ENCODE measurements at places on chromosomes 4 and X.

GRCh38 chrX:135522132-135522530, 1.7 kb downstream of the INTS6L start:
- DNase-seq: no peak

DNA sequence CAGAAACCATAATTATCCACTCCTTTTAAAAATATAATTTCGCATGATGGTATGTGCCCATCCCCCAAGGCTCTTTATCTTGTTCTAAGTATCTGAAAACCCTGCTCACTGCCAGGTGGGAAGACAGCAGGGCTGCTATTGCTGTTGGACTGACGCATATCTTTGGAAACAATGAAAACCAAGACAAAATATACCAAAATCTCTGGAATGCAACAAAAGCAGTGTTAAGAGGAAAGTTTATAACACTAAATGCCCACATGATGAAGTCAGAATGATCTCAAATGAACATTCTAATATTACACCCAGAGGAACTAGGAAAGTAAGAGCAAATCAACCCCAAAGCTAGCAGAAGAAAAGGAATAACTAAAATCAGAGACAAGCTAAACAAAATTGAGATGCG, 162.0 kb downstream of the FAM47B start:
- no peak for DNase-seq

- peak; percentile 36 for DNase-seq
These were observed 59.5 kb downstream of the SLC10A7 start for GRCh38 chr4:146462251-146462650.

DNA sequence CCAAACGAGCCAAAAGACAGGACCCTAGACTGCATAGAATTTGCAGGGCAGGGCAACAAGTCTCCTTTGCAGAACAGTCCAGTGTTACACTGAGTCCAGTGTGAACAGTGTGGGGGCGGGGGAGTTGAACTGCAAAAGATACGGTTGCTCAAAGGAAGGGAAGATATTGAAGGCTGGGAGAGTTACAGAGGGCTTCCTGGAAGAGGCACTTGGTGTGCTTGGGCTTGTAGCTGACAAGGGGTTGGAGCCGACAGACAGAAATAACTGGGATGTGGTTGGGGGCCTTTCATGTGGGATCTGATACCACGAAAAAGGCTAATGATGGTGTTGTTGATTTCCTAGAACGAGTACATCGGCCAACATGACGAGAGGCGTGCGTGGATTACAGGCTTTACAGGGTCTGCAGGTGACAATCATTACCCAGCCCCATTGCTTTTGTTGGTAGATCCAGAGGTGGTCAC, 6.1 kb downstream of the XPNPEP2 start:
- DNase-seq: peak; percentile 7

- peak; percentile 29 for DNase-seq
These were observed 82.4 kb downstream of the AFAP1 start for GRCh38 chr4:7857238-7857701.

DNA sequence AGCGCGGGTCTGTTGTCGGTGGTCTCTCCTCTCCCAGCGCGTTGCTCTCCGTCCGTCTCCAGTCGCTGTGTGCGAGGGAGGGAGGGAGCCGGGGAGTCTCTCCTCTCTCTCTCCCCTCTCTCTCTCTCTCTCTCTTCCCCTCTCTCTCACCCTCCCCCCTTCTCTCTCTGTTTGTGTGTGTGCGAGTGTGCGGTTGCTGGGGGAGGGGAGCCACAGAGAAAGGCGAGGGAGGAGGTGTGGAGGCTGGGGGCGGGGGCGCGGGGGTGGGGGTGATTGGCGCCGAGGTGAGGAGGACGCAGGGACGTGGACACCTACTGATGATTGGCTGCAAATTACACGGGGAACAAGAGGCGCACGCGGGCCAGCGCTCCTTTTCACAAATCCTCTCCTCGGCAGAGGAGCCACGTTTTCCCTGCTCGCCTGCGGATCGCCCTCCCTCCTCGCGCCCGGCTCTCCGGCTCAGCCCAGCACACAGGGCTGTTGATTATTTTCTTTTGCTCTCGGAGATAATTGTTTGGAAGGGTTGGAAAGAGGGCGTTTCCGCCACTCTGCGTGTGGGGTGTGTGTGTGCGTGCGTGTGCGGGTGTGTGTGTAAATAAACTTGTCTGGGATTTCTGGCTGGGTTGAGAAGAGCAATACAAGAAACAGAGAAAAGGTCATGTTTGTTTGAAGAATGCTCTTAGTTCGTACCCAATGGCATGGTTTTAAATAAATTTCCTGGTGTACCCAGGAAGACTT, at the start of gene CXXC4:
Gene CXXC4 (minus strand): TSS at position 73 of the 738 bp plus-strand sequence. CDS start 3,092 bp downstream, outside the sequence.
- DNase-seq: no peak

GRCh38 chrX:83934220-83934619, 73.3 kb downstream of the CYLC1 start:
- no peak for DNase-seq

GRCh38 chr4:113181289-113182007, 132.0 kb downstream of the ANK2 start:
- no peak for DNase-seq

DNA sequence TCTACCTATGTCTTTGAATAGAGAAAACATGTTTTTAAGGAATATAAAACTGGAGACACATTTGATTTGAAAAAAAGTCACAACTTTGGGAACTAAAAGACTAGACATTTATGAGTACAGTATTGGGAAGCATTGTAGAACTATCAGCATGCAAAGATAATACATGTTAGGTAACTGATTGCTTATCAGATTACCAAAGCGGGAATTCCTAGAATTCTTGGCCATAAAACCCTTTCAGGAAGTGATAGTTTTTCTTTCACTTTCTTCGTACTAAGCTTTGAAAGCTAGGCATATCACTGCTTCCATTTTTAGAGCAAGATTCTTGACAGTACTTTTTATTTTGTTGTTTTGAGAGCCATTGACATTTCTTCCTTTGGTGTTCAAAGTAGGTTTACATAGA, 646.6 kb upstream of the PITX2 start:
- no peak for DNase-seq

DNA sequence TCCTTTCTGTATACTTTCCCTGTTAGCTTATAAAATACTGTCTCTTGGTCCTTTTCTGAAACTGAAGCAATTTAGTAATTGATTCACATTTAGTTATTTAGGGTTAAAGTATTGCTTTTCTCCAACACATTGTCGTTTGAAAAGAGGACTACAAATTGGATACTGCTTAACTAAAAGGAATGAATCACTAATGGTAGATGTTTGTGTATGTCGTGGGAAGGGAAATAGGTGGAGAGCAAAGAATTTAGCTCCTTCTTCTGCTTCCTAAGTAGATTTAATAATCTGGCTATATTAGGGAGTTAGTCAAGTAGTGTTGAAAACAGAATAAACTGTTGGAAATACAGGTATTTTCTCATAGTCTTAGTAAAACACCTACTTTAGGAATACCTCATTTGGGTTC, 27.9 kb downstream of the SLAIN2 start:
- no peak for DNase-seq
